ENCODE measurements at places on chromosomes 7 and 10.
A peak's percentile ranks its signal among the peaks of the same experiment; 100 is the strongest.

- DNase-seq: no peak
Measured at GRCh38 chr7:30214651-30215137, 69.7 kb upstream of the ZNRF2 start.

GRCh38 chr10:48821111-48821510 lies 118.5 kb downstream of the LRRC18 start:
- no peak for DNase-seq

DNA sequence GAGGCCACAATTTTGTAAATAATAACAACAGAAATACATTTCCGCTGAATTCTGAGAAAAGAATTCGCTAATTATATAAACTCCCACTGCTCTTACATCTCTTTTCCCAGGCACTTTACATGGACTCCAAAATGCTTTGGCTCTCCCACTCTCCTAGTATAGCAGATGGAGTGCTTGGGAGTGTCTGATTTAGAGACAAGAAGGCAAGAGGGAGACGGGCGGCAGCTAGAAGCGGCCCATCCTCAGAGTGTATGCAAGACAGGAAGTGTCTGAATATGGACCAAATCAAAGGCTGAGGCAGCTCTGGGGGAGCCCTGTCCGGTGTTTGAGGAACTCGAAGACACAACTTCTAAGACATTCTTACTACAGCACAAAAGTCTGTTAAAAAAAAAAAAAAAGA lies 212.1 kb downstream of the GFRA1 start:
- no peak for DNase-seq

GRCh38 chr10:130022086-130022485 lies 58.0 kb upstream of the EBF3 start:
- no peak for DNase-seq

DNA sequence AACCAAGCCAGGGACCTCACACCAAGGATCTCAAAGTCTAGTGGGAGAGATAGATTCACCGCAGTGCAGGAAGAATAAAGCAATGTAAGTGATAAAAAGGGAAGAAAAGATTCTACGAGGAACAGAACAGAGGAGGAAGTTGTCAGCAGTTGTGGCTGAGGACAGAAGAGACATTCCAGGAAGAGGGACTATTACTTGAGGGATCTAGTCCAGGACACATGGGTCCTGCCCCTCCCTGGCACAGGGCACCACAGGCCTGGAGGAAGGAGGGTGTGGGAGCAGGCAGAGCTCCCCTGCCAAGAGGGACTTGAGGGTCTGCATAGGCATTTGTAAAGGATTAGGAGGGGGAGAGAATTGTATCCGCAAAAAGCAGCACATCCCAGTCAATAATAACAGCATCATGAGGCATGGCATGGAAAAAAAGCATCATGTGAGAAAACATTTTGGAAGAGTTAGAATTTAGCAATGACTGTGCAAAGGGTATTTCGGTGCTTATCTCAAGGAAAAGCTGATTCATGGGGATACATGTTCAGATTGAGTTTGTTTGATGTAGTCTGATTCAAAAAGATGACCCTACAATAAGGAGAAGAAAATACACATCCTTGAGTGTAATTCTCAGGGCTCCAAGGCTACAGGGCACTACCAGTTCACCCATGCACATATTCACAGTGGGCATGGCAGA lies 12.7 kb downstream of the C10orf71 start:
- DNase-seq: no peak

DNA sequence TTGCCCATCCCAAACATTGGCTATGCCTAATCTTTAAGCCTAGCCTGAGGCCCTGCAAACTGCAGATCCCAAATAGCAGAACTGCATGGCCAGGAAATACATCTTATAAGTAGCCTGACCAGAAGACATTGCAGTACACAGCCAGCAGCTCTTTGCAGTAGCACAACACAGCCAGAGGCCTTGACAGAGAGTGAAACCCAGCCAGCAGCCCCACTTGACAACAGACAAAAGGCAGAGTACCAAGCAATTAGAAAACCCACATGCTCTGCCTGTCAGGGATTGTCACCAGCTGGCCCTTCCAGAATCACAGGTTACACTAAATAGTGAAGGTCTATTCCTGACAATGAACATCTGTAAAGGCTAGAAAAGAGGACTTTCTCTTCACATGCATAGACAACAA lies 242.8 kb upstream of the TMEM72 start:
- DNase-seq: no peak

DNA sequence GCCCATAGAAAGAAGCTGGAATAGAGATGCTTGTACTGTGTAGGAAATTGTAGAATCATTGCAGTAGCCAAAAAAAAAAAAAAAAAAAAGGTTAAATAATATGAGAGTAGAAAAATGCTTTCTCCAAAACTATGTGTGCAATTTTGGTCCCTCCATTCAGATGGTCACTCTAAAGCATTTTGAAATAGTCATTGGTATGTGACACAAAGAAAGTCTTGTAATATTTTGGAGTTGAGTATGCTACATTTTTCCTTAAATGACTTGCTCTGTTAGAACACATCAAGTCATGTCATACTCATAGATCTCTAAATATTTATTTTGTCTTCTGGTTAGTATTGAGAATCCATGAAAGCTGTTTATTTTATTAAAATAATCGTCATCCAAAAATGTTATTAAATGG lies 424.4 kb downstream of the PLXDC2 start:
- DNase-seq: no peak

GRCh38 chr10:68330852-68331454 lies 911 bp upstream of the HNRNPH3 start:
- peak; percentile 3 for DNase-seq

DNA sequence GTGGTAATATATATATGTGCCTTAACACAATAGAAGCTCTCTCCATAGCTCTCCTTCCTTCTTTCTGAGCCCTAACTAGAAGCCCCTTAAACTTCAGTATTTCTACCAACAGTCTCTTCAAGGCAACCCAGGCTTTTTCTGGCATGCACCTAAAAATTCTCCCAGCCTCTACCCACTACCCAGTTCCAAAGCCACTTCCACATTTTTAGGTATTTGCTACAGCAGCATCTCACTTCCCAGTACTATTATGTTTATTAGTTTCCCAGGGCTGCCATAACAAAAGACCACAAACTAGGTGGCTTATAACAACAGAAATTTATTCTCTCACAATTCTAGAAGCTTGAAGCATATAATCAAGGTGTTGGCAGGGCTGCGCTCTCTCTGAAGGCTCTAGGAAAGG lies 15.7 kb upstream of the TNKS2 start:
- no peak for DNase-seq
